NCI-H2171 (cell line): ENCODE measurements at places on chromosomes 2 and 18.

GRCh38 chr18:55370936-55371335 is 217.1 kb downstream of the TCF4 start:
- no peak for DNase-seq

GRCh38 chr2:218979846-218980734 is 4.9 kb downstream of the FEV start:
- DNase-seq, result peak; percentile 69

DNA sequence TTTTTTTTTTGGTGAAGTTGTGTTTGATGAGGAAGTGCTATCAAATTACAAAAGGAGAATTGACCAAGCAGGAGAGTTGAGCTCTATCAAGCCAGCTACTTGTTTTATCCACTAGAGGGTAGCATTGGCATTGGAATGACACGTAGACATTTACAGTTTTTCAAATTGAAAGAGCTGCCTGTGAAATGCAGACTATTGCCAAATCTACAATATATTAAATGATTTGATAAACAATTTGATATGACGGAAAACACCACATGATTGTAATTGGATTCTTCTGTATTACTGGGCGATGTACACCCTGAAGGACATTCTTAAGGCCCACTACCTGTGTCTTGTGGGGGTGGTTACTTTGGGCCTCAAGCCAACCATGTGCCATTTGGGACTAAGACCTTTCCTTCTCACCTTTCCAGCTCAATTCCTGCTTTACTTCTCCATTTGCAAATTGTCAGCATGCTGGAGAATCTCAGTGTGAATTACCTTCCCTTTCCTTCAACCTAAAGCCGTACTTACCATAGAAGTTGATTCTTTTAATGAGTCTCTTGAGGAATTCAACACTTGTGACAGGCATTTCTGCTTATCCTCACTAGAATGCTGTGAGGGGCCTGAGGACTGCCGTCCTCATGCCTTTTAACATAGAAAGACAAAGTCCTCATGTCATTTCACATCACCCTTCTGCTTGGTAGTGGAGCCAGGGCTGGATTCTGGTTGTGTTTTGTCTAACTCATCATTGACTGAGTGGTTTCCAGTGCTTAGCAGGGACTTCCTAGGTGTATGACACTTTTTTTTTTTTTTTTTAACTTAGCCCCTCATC is 134.8 kb upstream of the THUMPD2 start:
- DNase-seq, result peak; percentile 36

DNA sequence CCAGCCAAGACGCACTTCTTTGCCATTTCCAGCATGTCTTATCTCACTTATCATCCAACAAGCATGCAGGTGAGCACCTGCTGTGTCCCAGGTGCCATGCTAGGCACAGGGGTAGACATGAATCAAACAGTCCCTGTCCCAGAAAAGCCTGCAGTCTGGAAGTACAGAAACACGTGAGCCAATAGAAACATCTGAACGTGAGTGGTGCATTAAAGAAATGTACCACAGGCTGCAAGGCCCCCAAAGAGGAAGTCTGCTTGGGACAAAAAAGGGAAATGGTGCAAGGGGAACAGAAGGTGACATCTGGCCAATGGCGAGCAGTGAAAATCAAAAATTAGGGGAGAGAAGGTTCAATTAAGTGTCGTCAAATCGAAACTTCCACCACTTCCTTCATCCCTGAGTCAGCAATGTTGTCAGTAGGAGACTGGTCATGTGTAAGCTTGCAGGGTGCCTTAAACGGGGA is 17.6 kb upstream of the TMEM247 start:
- DNase-seq, result no peak

DNA sequence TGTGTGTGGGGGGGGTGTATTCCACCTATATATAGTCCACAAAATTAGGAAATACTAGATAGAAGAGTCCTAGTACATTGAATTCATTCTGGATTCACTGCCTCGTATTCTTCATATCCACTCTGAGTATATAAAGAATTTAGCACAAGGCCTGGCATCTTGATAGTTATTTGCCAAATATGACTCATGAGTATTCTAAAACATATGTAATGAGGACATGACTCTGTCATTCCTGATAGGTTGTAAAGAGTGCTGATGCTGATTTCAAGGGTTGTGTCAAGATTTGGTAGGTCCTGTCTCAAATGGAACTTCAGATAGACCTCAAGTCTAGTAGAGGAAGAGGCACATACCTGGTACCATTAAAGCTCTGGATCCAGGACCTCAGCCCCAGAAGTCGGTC is 173.4 kb upstream of the BOD1L2 start:
- no peak for DNase-seq

GRCh38 chr2:70830366-70830765 is 5.2 kb downstream of the CD207 start:
- DNase-seq, result no peak

- DNase-seq, result no peak
These were observed 11.4 kb upstream of the OTOF start for GRCh38 chr2:26489213-26489850.

DNA sequence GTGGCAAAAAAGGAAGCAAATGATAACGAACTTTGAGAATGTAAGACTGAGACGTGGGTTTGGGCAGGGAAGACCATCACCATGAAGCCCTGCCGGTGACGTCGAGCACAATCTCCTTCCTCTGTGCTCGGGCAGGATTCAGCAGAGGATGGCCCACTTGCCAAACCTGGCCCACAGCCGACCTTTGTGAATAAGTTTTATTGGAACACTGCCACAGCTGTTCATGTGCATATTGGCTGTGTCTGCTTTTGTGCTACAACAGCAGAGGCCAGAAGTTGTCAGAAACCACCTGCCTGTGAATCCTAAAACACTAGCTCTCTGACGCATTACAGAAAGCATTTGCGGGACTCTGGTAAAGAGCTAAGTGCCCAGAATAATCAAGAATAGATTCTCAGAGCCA is 223.9 kb downstream of the MYT1L start:
- DNase-seq, result peak; percentile 38

DNA sequence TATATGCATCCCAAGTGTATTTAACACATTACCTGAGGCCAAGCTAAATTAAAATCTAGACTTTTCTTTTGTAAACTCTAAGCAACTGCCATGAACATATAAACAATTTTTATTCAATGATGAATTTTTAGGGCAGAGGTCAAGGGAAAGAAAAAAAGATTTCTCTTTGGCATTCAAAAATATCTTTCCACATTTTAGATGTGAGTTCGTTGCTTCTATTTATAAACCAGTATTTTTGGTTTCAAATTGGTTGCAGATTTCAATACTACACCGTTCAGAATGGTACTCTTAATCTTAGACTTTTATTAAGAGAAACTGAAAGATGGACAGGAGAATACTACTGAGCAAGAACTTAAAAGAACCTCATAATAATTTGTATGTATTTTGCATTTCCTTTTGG is 293.6 kb upstream of the CCDC68 start:
- no peak for DNase-seq

DNA sequence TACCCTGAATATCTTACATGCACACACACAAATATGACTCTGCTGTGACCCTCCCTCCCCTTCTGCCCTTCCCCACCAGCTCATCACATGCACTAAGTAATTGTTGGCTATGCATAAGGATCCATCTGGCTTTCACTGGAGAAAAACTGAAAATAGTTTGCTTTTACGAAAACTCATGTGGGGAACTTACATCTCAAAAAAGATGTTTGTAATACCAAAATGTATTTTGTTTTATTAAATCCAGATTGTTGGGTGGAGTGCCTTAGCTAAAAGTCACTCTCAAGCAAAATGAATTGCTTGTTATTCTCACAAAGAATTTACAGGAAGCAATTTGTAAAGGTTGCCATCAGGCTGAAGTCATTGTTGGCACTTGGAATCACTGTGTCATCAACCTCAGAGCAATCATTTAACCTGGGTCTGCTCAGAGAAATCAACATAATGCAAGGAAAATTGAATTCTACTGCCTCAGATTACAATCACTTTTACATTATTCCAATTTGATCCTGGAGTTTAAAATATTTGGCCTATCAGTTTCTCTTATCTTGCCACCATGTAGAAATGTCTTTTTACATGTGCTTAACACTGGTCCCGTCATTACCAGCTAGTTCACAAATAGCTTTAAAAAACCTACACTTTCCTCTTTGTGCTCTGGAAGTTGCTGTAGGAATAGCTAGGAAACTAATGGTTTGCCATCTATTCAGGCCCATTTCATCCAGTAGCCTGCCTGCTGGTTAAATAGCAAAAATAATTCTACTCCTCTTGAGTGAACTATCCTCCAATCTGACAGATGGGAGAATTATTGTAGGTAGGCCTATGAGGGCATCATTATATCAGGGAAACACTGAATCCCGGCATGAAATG is 90.3 kb upstream of the TMEM17 start:
- DNase-seq, result no peak
